ENCODE measurements at places on chromosomes 1 and 21.

DNA sequence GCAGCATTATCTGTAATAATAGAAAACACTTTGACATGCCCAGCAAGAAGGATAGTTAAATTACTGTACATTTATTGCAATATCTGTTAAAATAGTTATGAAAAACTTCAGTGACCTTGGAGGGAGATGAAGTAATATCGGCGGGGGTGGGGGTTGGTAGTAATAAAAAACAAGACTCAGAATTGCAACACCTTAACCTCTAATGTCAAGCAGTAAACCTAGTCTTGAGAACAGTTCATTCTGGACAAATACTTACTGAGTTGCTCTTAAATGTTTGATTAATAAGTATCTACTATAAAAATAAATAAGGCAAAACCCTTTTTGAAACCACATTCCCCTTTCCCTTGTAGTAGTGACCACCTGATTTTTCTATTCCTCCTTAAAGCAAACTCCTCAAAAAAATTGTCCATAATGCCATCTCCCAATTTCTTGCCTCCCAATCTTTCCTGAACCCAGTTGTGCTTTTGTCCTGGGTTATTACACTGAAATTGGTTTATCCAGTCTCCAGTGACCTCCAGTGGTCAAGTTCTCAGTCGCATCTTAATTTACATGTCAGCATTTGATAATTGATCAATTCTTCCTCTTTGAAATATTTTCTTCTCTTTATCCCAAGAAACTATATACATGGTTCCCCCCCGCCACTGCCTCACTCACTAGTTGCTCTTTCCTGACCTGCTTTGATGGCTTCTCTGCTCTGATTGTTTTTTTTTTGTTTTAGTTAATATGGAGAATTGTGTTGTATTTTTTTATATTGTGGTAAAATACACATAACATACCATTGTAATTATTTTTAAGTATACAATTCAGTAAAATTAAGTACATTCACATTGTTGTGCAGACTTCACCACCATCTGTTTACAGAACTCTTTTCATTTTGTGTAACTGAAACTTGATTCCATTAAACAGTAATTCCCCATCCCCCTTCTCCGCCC, 36.8 kb downstream of the RAP1A start:
- H3K4me1 ChIP-seq: peaks cover 65% of the 10 kb centered on the region
- H3K27ac ChIP-seq: peak overlapping the region; percentile 34
- H3K4me3 ChIP-seq: no peak overlapping the region
- no peaks in the 10 kb centered on the region for H3K36me3 ChIP-seq
- H3K27me3 ChIP-seq: no peaks in the 10 kb centered on the region
- DNase-seq: no peak

DNA sequence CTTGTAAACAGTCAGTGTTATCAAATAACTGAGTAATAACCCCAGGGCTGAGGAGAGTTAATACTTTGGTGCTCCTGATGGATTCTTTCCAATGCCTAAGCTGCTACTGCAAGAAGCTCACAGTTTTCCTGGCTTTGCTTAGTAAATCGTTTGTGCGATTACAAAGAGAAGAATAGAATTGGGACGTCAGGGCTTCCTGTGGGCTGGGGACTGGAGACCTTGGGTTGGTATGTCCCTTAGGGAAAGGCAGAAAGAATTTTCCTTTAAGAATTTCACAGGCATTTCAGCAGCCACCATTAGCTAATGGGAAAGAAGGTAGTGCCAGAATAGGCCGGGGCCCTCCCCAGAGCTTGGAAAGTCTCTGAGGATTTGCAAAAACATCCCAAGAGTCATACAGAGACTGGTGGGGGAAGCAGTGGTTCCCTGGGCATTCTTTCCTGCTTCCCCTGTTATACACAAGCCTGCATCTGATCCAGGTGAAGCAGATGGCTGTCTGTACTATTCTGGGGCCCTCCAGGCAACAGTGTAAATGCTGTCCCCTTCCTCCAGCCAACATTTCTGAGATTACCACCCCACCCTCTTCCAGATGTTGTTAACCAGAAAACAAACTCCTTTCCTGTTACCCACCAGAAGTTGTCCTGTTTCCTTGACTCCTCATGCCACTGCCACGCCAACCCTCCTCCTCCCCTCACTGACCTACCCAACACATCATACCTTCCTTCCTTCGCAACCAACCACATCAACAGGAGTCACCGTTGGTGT, 40.2 kb downstream of the PLXNA2 start:
- peak overlapping the region; percentile 61 for H3K27ac ChIP-seq
- peaks cover 21% of the 10 kb centered on the region for H3K36me3 ChIP-seq
- DNase-seq: no peak
- peaks cover 81% of the 10 kb centered on the region for H3K4me1 ChIP-seq
- H3K27me3 ChIP-seq: no peaks in the 10 kb centered on the region

DNA sequence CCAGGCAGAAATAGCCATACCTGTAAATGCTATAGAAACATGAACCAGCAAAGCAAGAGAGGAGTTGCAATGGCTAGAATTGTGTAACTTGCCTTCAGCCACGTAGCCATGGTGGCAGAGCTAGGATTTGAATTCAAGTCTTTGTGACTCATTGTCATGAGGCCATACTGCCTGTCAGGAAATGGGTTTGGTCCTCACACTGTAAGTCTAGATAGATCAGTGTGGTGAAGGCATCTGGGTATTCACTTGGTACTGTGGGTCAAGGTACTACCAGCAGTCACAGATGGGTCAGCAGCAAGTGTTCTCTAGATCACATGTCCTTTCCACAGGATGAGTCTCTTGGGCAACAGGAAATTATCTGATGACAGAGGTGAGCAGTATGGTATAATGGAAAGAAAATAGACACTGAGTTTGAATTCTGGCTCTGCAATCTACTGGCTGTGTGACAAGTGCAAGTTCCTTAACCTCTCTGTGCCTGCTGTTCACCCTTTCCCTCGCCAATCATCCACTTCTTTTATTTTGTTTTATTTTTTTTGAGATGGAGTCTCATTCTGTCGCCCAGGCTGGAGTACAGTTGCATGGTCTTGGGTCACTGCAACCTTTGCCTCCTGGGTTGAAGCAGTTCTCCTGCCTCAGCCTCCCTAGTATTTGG, 36.9 kb downstream of the FGGY start:
- no peaks in the 10 kb centered on the region for H3K27me3 ChIP-seq
- no peak overlapping the region for H3K4me3 ChIP-seq
- no peak overlapping the region for H3K27ac ChIP-seq
- peaks cover 7% of the 10 kb centered on the region for H3K4me1 ChIP-seq
- no peak for DNase-seq
- H3K36me3 ChIP-seq: no peaks in the 10 kb centered on the region

- H3K4me1 ChIP-seq: peaks cover 21% of the 10 kb centered on the region
- no peak overlapping the region for H3K4me3 ChIP-seq
- peaks cover 9% of the 10 kb centered on the region for H3K36me3 ChIP-seq
- no peaks in the 10 kb centered on the region for H3K27me3 ChIP-seq
- DNase-seq: no peak
These were observed 7.5 kb downstream of the TAF1A start for GRCh38 chr1:222582099-222582774.

All from upper lobe of right lung (tissue), 1 donor.